GM23248 (cell line): ENCODE measurements at places on chromosomes 2 and 18.

- no peak for DNase-seq
These were observed 74.1 kb upstream of the FOSL2 start for GRCh38 chr2:28318462-28319117.

- peak; percentile 88 for DNase-seq
These were observed 57.6 kb downstream of the SLC4A3 start for GRCh38 chr2:219684721-219685689.

GRCh38 chr2:80330527-80331450, 26.2 kb upstream of the LRRTM1 start:
- DNase-seq: no peak

- DNase-seq: no peak
These were observed 77.2 kb downstream of the LIPG start for GRCh38 chr18:49638891-49639557.

- DNase-seq: no peak
These were observed 281.1 kb downstream of the MBD2 start for GRCh38 chr18:53943326-53943860.

GRCh38 chr2:145769011-145769716, 1249.2 kb upstream of the ZEB2 start:
- no peak for DNase-seq

DNA sequence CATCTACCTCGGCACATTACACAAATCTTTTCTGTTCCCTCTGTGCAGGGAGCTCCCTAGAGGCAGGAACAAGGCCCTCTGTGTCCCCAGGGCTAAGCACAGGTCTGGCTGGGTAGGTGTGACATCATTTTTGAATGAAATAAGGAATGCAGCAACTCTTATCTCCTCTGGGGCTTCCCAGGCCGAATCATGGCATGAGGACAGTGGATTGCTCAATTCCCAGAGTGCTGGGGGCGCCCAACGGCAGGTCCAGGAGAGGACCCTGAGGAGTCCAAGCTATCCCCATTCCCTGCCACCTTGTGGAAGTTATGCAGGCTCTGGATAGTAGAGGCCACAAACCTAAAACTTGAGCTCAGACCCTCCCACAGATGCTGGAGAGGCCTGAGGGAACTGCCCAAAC, 158.0 kb upstream of the RAB6C start:
- no peak for DNase-seq

GRCh38 chr2:239179851-239180371, 220.9 kb downstream of the HDAC4 start:
- DNase-seq: no peak

GRCh38 chr2:102487761-102488462, 14.9 kb downstream of the SLC9A4 start:
- peak; percentile 48 for DNase-seq

GRCh38 chr2:23536326-23536725, 151.3 kb downstream of the KLHL29 start:
- no peak for DNase-seq

DNA sequence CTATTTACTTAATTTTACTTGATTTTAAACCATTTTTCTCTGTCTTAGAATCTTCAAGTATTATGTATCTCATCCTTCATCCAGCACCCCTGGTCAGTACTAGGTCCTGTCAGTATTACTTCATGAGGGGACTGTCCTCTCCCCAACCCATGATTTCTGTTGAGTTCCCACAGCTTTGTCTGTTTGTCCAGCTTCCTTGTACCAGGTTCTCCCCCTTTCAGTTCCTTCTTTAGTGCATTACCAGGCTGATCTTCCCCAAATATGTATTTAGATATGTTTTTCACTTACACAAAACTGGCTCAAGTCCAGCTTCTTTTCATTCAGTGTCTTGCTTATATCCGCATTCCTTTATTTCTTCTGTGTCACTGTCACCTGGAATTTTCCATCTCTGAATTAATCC, 13.8 kb upstream of the TTC27 start:
- no peak for DNase-seq

- no peak for DNase-seq
These were observed 1.1 kb upstream of the NEURL3 start for GRCh38 chr2:96506016-96506906.

DNA sequence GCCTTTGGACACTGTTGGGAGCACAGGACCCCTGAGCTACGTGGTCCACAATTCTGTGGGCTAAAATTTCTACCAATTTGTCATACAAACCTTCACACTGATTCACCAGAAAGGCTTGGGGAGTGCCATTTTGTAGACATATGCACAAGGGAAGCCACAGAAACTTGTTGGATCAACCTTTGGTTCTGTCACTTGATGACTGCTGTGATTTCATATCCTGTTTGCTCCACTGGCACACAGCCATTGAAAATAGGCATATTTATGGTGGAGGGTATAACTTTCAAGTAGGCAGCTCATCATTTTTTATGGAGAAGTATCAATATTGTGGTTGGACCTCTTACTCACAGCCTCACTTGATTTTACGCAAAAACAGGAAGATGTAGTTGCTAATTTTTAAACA, 10.5 kb downstream of the NAPG start:
- DNase-seq: no peak

DNA sequence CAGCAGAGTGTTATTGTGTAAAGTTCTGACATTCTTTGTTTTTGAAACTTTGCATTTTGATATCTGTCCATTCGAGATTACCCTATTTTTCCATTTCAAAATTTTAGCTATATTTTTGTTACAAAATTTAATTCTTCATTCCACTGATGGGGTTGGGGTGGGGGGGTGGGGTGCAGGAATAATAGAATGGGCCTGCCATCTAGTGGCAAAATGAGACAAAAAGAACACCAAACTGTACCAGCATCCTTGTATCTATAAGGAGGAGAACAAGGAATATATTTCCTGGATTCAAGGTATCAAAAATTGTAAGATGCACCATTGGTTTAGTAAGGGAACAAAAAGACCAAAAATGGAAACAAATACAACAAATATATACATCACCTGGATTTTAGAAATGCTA, 27.9 kb upstream of the TTR start:
- DNase-seq: peak; percentile 17

DNA sequence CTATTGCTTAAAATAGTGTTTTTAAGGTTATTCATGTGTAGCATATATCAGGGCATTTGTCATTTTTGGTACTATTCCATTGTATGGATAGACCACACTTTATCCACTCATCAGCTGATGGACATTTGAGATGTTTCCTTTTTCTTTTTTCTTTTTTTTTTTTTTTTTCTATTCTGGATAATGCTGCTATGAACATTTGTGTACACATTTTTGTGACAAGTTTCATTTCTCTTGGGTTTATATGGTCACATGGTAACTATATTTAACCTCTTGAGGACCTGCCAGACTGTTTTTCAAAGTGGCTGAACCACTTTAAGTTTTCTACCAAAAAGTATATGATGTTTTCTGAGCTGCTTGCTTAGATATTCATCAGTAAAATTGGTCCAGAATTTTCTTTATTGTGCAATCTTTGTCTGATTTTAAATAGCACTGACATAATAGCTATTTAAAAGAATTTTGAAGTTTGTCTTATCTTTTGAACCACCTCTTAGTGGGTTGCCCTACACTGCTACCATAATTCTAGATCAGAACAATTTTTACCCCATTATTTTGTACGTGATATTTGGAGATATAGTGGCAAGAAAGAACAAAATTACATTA, 219.4 kb upstream of the SIX3 start:
- DNase-seq: peak; percentile 6

DNA sequence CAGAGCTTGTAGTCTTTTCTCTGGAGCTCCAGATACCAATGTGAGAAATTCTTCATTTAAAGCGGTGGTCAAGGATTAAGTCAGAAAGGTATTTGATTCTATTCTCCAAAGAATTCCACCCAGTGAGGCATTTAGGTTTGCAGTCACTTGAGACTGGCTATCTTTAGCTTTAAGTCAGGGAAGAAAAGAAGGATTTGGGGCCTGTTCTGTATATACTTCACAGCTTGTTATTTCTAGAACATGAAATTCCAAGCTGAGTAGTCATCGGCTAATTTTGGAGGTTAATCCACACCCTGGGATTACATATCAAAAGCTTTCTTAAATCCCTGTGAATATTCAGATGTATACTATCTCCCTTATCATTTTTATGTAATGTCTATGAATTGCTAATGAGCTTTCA, 39.4 kb downstream of the MYOM1 start:
- peak; percentile 12 for DNase-seq

GRCh38 chr2:64029116-64029665, 10.0 kb upstream of the VPS54 start:
- no peak for DNase-seq
